ENCODE measurements at places on chromosomes 11 and 22.

DNA sequence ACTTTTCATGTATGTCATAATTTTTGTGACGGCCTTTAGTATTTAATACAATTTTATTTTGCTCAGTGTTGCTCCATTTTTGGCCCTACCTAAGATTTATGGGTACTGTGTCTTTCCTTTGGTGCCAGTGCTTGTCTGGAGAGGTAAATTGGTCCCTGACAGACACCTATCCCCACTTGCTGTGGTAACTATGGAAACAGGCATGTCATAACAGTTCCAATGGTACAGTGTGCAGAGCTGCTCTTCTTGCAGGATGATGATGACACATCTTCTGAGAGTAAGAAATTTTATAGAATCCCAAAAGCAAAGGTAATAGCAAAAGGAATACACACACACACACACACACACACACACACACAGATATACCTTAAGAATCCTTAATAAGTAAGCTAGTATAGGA lies 118.5 kb downstream of the ELP4 start:
- DNase-seq, result no peak

GRCh38 chr11:2653198-2653551 lies 46.6 kb downstream of the KCNQ1OT1 start:
- no peak for DNase-seq

DNA sequence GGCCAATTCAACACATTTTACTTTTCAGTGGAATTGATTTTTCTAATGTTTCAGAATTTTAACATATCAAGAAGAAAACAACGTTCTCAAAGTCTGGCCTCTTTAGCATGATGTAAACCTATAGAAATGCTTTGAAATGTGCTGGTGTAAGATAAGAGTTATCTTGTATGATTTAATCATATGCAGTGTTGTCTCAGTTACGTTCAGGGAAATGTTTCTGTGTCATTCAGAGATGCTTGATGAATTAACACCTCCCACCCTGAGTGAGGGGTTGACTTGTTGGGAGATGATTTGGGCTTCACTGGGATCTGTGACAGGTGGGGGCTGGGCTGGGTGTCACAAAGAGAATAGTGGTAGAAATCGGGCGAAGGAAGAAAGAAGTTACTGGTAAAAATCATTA lies 15.7 kb upstream of the MYO18B start:
- no peak for DNase-seq

- no peak for DNase-seq
These were observed 8.5 kb downstream of the CCDC88B start for GRCh38 chr11:64348383-64349024.

DNA sequence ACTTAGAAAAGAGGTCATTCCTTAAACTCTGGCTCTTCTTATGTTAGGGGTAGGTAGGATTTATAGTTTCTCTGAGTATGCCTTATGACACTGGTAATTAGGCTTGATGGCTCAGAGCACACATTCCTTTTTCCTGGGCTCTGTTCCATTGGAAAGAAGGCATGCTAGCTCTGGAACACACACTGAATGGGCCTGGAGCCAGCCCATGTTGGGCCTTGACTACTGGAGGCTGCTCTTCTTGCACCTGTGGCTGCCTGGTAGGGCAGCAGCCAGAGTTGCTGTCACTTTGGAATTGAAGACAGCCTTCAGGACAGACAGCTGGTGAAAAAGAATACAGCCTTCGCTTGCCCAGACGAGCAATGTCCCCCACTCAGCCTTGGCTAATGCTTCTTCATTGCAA lies 18.2 kb downstream of the MCAM start:
- no peak for DNase-seq

- DNase-seq, result no peak
These were observed 57.5 kb downstream of the C22orf31 start for GRCh38 chr22:29003975-29004646.

All from caudate nucleus (tissue), 63 donors.